Femur (tissue), 1 donor: ENCODE measurements at places on chromosomes 7 and 10.
A peak's percentile ranks its signal among the peaks of the same experiment; 100 is the strongest.

- DNase-seq, result no peak
Measured at GRCh38 chr7:101857358-101857811, 40.0 kb downstream of the CUX1 start.

DNA sequence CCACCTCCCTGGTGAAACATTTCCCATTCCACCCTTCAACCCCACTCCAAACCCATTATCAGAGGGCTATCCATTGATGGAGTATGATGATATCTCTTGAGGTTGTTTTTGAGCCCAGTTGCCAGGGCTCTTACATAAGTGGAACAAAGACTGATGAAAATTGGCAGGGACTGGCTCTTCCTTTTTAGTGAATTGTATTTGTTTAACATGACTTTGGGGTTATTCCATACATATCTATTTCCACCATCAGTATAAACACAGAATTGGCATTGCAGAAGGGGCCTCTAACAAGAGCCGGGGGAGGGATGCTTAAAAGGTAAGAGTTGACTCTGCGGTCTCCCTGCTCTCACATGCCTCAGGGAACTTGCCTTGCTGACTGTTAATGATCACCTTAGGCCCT is 28.9 kb downstream of the FZD1 start:
- DNase-seq, result no peak

DNA sequence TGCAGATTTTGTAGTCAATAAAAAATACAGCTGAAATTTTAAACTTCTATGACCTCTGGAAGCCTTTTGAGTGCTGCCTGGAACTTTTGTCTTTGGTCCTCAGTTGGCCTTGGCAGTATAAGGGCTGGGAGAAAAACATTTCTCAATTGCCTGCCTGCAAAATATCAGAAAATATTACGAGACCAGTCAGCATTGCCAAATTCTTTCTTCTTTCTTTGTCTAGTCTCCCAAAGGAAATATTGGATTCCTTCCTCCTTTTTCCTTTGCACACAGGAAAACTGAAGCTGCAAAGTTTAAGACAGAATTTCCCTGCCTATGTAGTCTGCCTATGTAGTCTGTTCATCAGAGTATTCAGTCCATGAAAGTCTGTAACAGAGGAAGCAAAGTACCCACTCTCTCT is 95.9 kb downstream of the CHRM2 start:
- peak; percentile 25 for DNase-seq

DNA sequence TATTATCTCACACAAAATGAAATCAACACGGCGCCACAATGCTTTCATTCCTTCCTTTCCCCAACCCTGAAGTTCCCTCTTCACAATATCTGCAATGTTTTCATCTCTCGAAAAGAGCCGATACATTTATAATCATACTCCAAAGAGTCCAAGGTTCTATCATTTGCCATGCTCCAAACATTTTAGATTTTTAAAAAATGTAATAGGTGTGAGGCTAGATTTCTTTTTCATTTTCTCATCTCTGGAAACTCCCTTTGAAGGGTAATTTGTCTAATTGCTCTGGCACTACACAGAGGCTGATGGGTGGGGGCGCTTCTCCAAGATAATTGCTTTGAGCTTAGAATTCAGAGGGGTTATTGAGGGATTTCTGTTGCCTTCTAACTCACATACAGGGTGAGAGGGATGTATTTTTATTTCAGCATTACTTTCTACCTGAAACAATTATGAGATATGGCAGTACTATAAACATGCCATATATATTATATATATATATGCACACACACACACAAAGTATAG is 4.9 kb downstream of the DLX5 start:
- DNase-seq, result no peak

DNA sequence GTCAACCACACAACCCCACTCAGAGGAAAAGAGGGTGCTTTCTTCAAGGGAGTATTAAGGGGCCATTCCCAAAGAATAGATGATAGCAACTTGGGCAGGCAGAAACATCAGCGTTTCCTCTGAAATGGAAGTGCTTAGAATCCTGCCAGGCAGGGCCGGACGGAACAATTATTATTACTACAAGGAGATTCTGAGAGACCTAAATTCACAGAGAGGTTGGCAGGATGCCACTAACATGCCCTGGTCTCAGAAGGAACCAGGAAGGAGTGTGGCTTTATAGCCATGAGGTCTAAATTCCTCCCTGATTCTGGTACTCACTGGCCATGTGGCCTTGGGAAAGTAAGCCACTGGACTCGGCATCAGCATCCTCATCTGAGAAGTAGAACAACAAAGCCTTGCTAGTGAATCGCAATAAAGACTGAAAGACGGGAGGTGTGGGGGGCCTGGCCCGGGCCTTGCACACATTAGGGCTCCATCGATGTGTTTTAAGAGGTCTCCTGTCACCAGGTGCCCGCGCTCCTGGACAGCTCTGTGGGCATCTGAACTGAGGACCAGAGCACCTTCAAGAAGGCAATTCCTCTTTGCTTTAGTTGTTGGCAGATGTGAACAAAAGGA is 131.5 kb downstream of the OAT start:
- no peak for DNase-seq

DNA sequence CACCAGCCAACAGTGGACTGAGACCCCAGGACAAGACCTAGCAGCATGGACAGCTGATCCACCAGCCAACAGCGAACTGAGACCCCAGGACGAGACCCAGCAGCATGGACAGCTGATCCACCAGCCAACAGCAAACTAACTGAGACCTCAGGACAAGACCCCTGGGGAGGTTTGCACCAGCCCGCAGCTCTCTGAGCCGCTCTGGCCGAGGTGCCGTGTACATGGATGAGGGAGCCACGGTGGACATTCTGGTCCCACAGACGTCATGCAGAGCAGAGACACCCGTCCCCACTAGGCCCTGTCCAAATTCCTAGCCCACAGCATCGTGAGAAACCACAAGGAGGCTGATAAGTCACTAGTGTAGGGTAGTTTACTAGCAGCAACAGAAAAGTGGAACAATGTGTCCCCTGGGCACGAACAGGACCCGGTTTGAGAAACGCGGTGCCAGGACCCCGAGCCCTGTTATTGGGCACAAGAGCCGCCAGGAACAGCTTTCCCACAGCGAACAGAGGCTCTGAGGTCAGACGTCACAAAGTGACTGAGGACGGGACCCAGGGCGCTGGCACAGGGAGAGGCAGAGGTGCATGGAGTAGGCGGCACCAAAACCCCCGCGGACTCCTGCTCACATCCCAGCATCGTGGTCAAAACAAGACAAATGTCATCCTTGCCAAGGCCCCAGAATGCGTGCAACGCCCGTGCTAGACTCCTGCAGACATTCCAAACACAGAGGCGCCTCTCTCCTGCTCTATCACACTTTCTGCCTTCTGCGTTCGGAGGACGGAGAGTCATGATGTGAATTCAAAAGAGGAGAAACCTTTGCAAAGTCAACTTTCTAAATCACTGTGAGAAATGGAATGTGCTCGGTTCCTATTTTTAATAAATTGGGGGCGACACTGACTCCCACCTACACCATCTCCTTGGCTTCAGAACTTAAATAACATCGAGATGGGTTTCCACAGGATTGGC is 8.1 kb downstream of the STK32C start:
- DNase-seq, result peak; percentile 6

DNA sequence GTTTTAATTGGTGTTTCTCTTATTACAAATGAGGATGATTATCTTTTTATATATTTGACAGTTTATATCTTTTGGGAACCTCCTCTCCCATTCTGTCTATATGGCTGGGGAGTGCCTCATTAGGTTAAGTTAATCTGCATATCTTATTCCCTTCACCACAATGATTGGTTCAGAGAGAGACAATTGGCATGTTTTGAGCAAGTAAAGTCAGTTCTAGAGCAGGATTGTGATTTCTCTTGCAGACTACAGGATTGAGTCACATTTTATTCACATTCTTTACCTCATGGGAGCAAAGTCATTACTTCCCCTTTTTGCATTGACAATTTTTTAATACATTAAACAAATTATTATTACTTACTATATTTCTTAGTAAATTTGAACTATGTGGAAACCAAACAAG is 345.6 kb downstream of the MDFIC start:
- no peak for DNase-seq

GRCh38 chr10:132627666-132628531 is 90.3 kb downstream of the INPP5A start:
- DNase-seq, result peak; percentile 73

GRCh38 chr10:122233857-122234348 is 37.2 kb upstream of the BTBD16 start:
- peak; percentile 32 for DNase-seq

DNA sequence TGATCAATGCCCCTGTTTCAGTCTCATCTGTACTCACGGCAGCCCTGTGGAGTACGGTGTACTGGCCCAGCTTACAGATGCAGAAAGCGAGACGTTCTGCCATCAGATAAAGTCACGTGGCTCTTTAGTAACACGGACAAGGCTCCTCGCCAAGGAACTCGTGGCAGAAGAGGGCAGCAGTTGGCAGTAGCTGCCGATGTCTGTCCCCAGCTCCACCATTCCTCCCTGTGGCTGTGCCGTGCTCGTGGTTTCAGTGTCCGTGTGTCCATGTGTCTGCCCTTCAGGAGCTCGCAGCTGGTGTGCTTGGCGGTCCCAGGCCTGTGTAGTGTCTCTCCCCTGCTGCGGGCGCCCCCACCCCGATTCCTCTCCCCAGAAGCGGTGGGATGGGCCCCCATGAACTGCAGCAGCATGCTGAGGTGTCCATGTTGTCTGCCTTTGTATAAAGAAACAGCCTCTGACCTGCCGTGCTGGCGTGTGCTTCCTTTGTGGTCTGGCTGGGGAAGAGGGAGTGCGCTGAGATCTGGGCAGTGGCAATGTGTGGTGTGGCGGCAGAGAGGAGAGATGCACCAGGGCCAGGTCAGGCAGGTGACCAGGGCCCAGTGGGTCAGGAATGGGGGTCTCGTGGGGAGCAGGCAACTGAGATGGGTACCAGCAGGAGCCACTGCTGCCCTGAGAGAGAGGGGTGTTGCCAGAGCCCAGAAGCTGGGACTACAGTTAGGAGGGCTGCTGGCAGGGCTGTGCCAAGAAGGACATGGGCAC is 9.8 kb downstream of the RHBDD2 start:
- no peak for DNase-seq

DNA sequence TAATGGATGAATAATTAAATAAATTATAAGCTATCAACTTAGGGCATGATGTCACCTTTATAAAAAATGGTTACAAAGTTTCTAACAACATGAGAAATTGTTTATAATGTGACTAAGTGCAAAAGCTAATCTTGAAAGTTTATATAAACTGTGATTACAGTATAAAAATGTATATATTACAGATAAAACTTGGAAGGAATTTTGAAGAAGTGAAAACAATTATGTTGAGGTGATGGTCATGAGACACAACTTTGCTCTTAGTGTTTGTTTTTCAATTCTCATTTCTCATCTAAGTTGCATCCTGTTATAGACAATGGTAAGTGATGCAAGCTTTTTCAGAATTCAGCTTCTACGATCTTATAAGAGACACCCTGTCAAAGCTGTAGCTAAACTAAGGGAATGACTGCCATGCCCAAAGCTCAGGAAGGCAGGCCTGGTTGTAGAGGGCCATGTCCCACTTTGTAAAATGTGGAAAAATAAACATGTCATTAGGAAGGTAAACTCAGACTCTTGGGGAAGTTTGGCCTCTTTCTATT is 23.9 kb downstream of the MACC1 start:
- DNase-seq, result no peak

- DNase-seq, result no peak
Measured at GRCh38 chr10:125316436-125316835, 156.1 kb upstream of the CTBP2 start.

- no peak for DNase-seq
Measured at GRCh38 chr7:147197006-147197405, 1080.4 kb downstream of the CNTNAP2 start.

DNA sequence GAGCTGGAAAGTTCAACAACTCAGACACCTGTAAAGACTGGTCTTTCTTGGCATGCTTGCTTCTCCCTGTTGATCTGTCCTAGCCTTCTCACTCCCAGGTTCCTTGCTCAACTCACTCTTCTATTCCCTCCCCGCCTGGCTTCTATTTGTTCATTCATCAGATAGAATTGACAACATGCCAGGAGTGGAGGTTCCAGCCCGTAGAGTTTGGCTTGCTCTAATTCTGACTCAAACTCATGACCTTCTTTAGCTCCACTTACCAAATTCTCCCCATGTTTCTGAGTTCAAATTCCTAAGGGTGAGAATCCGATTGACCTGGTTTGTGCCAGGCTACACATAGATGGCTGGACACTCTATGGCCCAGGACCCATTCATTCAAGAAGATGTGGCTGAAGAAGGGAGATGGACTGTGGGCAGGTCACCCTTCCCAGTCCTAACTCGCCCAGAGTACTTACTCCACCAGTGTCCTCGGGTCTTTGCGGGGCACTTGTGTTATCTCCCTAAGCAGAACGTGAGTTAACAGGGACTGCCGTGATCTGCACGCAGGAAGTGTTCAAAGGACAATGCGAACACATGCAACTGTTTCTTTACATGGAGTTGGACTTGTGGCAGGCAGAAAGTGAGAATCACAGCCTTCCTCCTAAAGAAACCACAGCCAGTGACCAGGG is 4.0 kb upstream of the TMEM236 start:
- no peak for DNase-seq

DNA sequence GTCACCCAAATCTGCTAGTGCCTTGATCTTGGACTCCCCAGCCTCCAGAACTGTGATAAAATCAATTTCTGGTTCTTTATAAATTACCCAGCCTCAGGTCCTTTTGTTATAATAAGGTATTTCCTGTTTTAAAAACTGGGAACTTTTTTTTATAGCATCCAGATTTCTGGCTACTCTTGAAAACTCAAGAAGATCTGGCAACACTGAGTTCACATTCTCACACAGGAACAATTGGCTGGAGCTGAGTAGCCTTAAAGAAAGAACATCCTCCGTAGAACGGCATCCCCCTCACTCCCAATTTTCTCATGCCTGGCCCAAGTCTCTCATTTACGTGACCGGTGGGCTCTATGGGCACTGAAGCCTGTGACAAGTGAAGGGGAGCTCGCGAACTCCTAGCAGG is 47.1 kb downstream of the SLC35G1 start:
- no peak for DNase-seq

DNA sequence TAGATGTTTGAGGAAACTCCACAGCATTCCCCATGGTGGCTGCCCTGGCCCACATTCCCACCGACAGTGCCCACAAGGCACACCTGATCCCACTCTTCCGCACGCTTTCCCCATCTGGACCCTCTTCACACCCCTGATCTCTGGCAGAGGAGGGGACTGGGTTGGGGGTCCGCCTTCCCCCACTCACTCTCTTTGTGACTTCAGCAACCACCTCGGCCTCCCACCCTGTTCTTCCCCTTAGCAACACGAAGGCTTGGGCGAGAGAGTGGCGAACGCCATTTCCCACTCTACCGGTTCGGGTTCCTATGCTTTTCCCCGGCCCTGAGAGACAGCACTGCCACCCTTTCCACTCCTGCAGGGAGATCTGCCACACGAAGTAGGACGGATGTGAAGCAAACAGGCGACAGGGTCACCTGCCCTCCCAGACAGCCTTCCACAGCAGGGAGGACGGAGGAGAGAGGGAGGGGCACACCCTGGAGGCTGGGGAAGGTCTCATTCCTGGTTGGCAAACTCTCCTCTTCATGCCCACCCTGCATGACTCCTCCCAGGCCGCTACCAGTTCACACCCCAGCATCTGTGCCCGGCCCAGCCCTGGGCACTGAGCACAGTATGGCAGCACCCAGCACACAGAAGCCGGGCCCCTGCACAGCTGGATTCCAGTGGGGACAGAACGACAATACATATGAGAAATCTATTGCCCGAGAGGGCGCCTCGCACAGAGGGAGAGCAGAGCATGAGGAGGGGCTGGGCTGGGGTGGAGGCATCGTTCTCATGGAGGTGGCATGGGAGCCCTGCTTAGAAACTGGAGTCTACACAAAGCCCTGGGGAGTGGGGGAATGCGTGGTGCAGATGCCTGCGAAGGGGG is 93.5 kb downstream of the PAXIP1 start:
- DNase-seq, result no peak

GRCh38 chr10:103747193-103747865 is 108.0 kb downstream of the SH3PXD2A start:
- no peak for DNase-seq

- DNase-seq, result no peak
Measured at GRCh38 chr10:52615756-52616394, 156.7 kb downstream of the MBL2 start.
